Body of pancreas (tissue), 4 donors: ENCODE measurements at places on chromosomes 4 and X.

GRCh38 chr4:161303551-161303950 is 860.2 kb downstream of the FSTL5 start:
- no peak for DNase-seq

- DNase-seq, result no peak
Measured at GRCh38 chr4:181991369-181992108, 251.7 kb upstream of the TENM3 start.

GRCh38 chr4:2364654-2365053 is 53.8 kb downstream of the ZFYVE28 start:
- DNase-seq, result no peak

DNA sequence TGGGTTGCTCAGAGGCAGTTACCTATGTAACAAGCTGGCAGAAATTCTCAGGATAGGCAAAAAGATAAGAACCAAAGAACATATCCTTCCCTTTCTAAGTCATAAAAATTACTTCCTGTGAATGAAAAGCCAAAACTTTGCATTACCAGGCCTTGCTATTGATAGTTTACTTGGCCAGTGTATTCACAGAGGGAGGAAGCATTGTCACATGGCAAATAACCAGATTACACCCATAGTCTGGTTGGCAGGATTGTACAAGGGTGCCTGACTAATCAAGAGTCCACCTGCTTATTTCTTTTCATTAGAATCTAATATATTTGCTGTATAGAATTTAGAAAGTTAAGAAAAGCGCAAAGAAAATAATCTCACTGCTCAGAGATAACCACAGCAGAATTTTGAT is 14.1 kb downstream of the XIAP start:
- no peak for DNase-seq

DNA sequence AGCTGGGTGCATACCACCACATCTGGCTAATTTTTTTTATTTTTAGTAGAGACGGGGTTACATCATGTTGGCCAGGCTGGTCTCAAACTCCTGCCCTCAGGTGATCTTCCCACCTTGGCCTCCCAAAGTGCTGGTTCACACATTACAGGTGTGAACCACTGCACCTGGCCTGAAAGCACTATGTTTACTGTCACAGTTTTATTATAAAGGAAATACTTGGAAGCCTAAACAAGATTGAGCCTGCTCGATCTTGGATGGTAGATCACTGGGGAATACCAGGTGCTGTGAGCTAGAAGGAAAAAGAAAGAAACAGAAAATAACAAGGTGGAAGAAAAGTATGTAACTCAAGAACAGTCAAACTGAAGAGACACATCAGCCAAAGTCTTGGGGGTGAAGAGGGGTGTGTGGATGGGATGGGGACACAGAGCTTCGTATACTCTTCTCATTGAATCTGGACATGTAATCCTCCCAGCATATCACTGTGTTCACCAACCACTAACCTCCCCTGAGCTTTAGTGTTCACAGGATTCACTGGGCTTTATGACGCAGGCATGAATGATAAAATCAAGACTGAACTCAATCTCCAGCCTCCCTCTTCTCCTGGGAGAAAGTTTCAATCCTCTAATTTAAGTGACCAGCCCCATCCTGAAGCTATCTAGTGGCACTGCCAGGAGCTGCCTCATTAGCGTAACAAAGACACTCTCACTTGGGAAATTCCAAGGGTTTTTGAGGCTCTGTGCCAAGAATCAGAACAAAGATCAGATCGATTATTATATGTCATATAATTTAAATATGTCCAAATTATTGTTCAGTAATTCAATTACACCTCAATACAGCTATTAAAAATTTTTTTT is 40.9 kb downstream of the PDS5A start:
- peak; percentile 18 for DNase-seq

- DNase-seq, result peak; percentile 23
Measured at GRCh38 chr4:140252141-140252741, 98.3 kb upstream of the MAML3 start.

DNA sequence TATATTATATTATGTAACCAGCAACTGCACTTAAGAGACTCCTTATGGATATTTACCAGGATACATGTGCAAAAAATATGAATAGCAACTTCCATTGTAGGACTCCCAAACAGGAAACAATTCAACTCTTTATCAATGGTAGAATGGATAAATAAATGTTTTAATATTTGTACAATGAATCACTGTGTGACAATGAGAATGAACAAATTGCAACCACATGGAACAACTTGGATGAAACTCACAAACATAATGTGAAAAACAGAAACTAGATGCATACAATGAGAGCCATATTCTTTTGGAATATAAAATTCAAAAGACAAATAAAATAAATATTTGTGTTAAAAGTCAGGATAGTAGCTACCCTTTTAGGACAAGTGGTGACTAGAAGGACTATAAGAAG is 1015.7 kb downstream of the TECRL start:
- DNase-seq, result no peak

- no peak for DNase-seq
Measured at GRCh38 chrX:29397506-29397905, 810.3 kb downstream of the IL1RAPL1 start.

- DNase-seq, result no peak
Measured at GRCh38 chr4:58175024-58175423, 1064.8 kb upstream of the IGFBP7 start.

DNA sequence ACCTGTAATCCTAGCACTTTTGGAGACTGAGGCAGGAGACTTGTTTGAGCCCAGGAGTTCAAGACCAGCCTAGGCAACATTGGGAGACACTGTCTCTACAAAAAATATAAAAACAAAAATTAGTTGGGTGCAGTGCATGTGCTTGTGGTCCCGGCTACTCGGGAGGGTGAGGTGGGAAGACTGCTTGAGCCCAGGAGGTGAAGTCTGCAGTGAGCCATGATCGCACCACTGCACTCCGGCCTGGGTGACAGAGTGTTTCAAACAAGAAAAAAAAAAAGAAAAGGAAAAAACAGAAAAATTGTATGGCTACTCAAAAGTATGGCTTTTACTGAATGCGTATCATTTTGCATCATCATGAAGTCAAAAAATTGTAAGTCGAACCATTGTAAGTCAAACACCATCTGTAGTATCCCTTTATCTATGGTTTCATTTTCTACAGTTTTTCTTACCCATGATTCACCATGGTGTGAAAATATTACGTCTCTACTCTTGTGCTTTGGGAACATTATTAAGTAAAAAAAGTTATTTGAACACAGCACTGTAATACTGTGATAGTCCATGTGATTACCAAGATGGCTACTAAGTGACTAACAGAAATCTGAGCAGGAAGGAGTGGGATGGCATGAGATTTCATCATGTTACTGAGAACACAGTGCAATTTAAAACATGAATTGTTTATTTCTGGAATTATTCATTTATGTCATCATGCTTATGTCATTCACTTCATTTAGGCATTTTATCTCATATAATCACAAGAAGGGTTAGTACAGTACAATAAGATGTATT is 26.5 kb upstream of the MANBA start:
- DNase-seq, result no peak

DNA sequence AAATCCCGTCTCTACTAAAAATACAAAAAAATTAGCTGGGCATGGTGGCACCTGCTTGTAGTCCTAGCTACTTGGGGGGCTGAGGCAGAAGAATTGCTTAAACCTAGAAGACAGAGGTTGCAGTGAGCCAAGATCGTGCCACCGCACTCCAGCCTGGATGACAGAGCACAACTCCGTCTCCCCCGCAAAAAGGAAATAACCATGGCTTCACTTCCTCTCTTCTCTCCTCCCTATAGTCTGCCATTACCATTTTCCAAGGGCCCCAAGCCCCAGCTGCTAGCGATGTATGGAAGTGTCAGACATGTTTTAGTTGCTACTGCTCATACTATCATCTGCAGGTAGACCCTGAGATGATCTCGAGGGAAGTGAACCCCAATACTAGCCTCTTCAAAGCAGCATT is 177.3 kb upstream of the FAM9B start:
- no peak for DNase-seq

GRCh38 chr4:93437991-93438390 is 390.6 kb upstream of the ATOH1 start:
- DNase-seq, result no peak

DNA sequence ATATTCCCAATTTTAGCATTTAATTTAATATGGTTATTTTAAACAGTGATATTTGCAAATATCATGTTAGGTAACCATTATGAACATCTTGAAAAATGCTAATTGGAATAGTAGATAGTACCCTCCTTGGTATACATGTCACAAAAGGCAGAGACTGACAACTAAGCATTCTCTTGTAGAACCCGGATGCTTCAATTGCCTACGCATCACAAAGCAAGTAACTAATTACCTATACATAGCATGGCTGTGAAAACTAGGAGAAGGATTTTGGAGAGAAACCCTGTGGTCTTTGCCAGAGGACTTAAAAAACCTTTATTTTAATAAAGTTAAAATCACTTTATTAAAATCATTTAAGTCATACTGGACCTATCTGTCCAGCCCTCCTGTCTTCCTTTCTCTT is 764.1 kb upstream of the TENM3 start:
- no peak for DNase-seq

- peak; percentile 12 for DNase-seq
Measured at GRCh38 chrX:47802589-47802988, 34.1 kb upstream of the ZNF81 start.

DNA sequence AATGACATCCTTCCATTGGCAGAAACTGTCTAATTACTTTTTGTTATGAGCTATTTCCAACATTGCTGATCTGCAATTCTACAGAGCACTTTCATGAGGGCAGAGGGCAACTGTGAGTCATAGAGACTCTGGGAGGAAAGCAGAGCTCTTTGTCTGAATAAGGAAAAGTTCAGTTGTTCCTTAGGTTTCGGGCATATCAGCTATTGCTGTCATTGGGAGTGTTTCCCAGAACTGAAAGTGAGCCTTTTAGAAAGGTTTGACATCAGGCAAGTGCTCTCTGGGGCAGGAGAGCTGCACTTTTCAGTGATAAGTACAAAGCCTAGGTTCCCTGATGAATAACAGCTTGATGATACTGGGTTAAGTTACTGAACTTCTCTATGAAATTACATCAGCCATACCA is 119.2 kb upstream of the EDNRA start:
- no peak for DNase-seq

DNA sequence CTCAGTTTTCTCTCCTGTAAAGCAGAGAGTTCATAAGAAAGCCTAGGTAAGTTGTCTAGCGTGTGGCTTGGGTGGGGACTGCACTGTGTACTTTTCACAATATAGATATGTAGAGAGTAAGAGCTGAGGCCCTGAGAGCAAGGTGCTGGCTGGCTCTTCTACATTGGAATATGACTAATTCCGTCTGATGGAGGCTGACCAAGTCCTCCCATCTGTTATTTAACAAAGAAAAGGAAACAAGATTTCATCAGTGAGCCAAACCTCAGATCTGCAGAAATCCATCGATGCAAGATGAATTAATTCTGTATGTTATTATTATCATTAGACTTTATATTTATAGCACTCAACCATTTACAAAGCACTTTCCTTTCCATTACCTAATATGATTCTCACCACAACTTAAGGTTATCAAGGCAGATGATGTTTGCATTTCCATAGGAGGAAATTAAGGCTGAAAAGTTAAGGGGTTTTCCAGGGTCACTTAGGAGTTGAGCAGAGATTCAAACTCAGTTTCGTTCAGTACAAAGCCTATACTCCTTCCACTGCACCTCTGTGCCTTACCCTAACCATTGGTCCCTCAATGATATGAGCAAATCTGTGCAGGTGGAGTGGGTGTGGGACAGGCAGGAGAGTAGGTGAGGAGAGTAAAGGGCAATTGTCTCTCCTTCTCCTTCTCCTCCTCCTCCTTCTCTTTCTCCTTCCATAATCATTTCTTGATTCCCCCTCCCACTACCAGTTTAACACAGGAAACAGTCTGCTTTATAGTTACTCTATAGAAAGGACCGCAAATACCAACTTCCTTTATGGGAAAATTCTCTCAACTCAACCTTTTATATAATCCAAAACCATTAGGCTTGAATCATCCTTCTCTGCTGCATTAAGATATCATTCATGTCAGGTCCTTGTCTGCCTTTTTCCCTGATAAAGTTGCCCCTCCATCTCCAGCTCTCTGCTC is 27.6 kb upstream of the SRD5A3 start:
- DNase-seq, result no peak

DNA sequence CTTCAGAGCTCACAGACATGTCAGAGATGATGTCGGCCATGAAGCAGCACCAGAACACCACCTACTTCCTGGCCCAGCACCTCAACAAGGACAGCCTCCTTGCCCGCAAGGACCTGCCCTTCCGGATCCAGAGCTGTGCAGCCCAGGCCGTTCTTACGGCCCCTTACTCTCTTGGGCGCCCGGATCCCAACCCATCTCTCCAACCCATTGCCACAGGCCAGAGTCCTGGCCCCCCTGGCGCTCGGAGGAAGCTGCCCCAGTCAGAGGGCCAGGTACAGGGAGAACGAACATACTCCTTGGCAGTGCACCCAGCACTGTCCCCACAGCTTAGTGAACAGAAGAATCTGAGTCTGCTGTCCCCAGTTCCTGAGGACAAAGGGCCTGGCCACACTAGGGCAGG is 27.9 kb upstream of the PRPS1 start:
- no peak for DNase-seq

- no peak for DNase-seq
Measured at GRCh38 chrX:108558217-108558616, 118.6 kb downstream of the COL4A5 start.

DNA sequence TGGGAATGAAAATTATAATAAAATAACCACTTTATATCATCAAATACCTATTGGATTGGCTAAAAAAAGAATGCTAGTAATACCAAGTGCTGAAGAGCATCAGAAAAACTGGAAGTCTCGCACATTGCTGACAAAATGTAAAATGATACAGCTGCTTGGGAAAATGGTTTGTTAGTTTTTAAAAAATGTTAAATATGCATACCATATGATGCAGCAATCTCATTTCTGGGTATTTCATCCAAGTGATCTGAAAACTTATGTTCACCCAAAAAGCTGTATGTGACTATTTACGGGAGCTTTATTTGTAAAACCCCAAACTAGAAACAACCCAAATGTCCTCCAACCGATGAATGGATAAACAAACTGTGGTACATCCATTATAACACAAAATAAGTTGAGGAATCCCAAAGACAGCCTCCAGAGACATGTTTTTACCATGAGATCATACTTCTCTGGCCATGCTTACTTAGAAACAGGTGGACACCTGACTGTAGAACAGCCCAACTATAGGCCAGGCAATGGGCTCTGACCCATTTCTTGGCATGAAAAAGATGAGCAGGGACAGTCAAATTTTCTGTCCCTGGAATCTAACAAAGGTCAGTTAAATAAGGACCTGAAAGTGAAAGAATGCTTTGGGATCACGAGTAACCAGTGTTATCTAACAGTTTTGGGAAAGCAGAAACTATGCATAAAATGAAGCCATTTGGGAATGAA is 47.5 kb upstream of the FAM120C start:
- no peak for DNase-seq

GRCh38 chr4:86967073-86967472 is 32.3 kb downstream of the AFF1 start:
- no peak for DNase-seq

GRCh38 chr4:99763635-99764101 is 53.0 kb upstream of the DAPP1 start:
- DNase-seq, result peak; percentile 53

GRCh38 chr4:27602172-27602571 is 741.5 kb downstream of the STIM2 start:
- no peak for DNase-seq

GRCh38 chr4:145566768-145567167 is 52.4 kb upstream of the MMAA start:
- DNase-seq, result no peak
